ENCODE measurements at places on chromosomes 3 and 15. TPM values are rescaled to one million over a fixed set of nuclear protein-coding genes. Genes with fewer than 3 reads are reported as not detected.

The PTPN23 gene
- total RNA-seq: 14.3 TPM

The ETV5 gene
- 22.7 TPM for total RNA-seq

The ADAMTSL3 gene
- 2.0 TPM for total RNA-seq

The TMEM158 gene
- total RNA-seq: 19.3 TPM

The NAA80 gene
- 8.4 TPM for total RNA-seq

The MYO5C gene
- 0.36 TPM for total RNA-seq

The ZFAND6 gene
- 125 TPM for total RNA-seq

The TRIM42 gene
- total RNA-seq: not detected

The GLCE gene
- 24.4 TPM for total RNA-seq

The LRRC28 gene
- total RNA-seq: 10.4 TPM

The MST1 gene
- total RNA-seq: 2.9 TPM

The GHSR gene
- total RNA-seq: not detected

Measured in fibroblast of the aortic adventitia (primary cell).